ENCODE measurements at places on chromosomes 16 and 17.
A peak's percentile ranks its signal among the peaks of the same experiment; 100 is the strongest.

GRCh38 chr16:50841081-50841886, 99.4 kb downstream of the CYLD start:
- peak; percentile 8 for DNase-seq

DNA sequence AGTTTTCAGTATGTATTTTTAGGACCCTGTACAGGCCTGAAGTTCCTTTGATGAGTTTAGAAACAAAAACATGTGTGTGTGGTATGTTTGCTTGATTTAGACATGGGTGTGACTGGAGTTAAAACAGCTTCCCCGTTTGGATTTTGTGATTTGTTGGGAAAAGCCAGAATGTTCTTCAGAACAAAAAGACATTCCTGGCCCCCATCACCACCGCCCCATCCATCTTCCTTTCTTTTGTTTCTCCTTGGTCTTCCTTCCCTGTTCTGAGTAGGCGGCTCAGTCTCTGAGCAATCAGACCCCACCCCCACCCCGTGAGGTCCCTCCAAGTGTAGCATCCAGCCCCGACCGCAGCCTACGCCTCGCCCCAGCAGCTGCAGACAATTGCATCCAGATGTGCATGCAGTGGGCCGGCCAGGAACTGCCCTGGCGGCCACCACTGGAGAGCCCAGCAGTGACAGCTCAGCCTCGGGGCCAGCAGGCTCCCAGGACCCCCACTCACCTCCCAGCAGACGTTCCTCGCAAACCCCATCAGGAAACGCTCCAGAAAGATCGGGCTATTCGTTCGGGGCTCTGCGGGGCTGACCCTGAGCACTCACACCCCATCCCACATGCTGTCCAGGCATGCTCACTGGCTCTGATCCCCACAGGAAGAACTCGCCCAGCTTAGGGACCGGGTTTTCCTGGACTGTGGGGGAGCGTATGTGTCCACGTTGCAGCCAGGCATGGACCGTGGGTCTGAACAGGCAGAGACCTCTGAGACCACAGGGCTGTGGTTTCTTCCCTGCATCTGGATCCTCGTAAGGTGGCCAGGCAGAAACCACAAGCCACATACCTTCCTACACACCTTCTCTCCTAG, 99.8 kb upstream of the CDH5 start:
- no peak for DNase-seq

GRCh38 chr16:87100306-87101058, 216.7 kb downstream of the C16orf95 start:
- DNase-seq = peak; percentile 13

- DNase-seq = no peak
These were observed 5.5 kb upstream of the C16orf96 start for GRCh38 chr16:4550591-4550990.

GRCh38 chr17:9226130-9226793, 205.0 kb downstream of the NTN1 start:
- DNase-seq = no peak

- DNase-seq = no peak
These were observed 29.8 kb downstream of the TTYH2 start for GRCh38 chr17:74243013-74243755.

GRCh38 chr16:49504023-49504364, 130.4 kb downstream of the C16orf78 start:
- DNase-seq = no peak

DNA sequence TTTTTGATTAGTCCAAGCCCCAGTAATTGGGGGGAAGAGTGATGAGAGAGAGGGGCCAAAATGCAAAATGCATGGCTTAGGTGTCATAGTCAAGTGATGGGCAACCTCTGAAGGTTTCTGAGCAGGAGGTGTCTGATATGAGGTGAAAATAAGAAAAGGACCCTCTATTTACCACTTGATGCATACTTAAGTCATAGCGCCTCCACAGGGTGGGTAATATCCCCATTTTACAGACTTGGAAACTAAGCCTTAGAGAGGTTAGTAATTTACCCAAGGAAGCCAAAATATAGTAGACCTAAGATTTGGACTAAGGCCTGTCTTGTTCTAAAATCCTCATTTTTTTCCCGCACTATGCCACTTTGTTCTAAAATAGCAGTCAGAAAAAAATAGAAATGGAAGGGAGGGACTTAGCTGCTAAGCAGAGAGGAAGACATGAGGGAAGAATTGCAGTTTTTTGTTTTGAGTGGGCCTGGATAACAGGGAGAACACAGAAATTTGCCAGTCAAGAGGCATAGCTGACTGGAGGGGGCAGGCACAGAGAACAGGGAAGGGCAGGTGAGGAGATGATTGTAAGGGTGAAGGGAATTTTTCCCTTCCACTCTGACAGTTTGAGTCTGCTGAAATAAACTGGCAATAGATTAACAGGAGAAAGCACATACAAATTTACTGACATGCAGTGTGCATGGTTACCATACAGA, 2.3 kb upstream of the GRB2 start:
- no peak for DNase-seq

DNA sequence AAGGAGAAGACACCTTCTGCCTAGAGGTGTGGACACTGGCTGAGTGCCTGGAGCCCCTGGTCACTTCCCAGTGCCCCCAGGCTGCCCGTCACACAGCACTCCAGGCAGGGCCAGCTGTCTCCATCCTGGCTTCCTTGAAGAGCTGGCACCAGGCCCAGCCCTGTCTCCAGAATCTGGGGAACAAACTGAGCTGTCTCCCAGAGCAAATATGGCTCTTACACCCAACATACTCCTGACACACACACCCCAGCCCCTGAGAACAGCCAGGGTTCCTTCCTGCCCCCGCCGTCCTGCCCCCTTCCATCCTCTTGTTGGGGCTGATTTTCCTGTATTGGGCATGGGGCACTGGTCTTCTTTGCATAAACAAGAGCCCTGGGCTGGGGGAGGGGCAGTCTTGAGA, 9.1 kb downstream of the NHERF1 start:
- DNase-seq = no peak

DNA sequence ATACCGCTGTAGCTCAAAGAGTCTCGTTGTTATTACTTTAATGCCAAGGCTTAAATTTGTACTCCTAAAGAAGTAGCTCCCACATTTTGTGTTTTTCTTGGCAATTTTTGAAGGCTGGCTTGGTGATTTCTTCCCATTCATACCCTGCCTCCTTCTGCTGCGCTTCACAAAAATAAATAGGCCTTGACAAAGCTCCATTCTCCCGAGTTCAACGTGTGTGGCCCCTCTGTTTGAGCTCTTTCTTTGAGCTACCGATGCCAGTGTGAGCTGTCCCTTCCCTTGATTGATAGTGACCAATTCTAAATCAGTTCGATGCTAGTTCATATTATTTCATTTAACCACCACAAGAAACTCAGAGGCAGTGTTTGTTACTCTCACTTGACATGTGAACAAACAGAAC, 96.8 kb downstream of the MAP2K6 start:
- DNase-seq = no peak

GRCh38 chr16:67246756-67247191, 507 bp downstream of the FHOD1 start:
- no peak for DNase-seq

GRCh38 chr17:30188211-30188939, 47.1 kb downstream of the SLC6A4 start:
- DNase-seq = no peak
